ENCODE measurements at places on chromosomes 6 and 20.
A peak's percentile ranks its signal among the peaks of the same experiment; 100 is the strongest.

DNA sequence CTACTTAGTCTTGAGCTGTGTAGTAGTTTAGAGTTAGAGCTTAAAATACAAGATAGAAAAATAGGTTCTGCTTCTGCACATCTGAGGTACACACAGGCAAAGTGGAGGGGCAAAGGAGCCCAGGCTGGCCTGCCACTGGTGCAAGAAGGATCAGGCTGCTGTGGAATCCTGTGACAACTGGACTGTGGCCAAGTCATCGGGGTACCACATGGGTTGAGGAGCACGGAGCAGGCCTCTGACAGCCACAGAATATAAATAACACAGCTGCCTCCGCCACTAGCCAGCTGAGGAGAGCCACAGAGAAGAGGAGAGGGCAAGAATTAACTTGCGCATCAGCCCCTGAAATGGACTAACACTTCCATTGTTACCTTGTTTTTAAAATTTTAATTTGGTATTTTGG lies 206.0 kb upstream of the MARCKS start:
- DNase-seq = no peak

GRCh38 chr6:43211955-43212354 lies 17.3 kb downstream of the DNPH1 start:
- peak; percentile 23 for DNase-seq

- DNase-seq = no peak
These were observed 35.9 kb upstream of the NXT1 start for GRCh38 chr20:23314699-23315098.

DNA sequence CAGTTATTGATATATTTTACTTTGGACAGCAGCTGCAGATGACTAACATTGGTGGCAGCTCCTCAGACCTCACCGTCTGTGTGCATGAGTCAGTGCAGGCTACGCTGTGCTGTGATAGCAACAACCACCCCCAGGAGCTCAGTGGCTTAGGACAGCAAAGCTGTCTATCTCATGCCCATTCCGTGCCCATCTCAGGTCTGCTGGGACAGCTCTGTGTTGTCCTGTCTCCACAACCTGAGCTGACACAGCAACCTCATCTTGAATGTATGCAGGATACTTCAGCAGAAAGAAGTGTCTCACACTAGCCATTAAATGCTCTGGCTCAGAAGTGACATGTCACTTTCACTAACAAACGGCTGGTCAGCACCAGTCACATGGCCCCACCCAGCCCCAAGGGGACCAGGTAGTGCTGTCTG lies 47.7 kb downstream of the BANF2 start:
- DNase-seq = no peak

DNA sequence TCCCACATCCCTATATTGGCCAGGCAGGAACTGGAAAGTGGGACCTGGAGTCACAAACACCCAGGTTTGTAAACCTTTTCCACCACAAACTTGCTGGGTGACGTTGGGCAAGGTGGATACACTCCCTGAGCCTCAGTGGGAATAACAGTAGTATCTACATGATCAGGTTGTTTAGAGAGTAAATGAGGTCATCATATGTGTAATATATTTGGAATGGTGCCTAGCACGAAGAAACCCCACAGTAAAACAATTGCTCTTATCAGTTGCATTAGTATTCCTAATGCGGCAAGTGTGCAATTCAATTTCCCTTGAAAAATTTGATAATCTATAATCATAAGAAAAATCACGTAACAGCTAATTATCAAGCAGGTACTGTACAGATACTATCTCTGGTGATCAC lies 51.9 kb downstream of the HIVEP2 start:
- no peak for DNase-seq

DNA sequence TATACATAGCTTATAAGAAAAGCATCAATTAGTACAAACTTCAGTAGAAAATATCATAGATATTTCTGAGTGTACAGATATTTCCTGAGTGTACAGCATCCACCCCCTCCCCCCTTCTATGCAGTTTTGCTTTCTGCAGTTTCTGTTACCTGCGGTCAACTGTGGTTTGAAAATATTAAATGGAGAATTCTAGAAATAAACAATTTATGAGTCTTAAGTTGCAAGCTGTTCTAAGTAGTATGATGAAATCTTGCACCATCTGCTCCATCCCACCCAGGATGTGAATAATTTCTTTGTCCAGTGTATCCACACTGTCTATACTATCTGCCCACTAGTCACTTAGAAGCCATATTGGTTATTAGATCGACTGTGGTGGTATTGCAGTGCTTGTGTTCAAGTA lies 15.8 kb upstream of the GPR63 start:
- DNase-seq = no peak

GRCh38 chr6:33197431-33198048 lies 2.9 kb downstream of the RXRB start:
- peak; percentile 87 for DNase-seq

- no peak for DNase-seq
These were observed 5.4 kb upstream of the FAM210B start for GRCh38 chr20:56353356-56353755.

- peak; percentile 34 for DNase-seq
These were observed 29.3 kb upstream of the EMILIN3 start for GRCh38 chr20:41395667-41396664.

DNA sequence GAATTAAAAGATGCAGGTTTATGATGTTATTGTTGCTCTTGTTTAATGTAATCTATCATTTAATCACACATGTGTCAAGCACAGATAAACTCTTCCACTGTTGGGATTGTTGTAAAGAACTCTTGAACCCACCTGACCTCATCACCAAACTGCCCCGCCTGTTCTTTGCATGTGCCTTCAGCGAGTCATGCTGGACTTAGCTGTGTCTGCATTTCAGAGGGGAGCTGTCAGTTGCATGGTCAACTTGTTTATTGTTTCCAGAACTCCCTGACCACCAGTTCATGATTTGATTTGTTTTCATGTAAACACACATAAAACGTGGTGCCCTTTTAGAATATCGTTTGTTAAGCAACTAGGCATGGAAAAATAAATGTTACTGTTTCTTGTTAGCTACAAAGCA lies 93.6 kb downstream of the KHDC1L start:
- no peak for DNase-seq

DNA sequence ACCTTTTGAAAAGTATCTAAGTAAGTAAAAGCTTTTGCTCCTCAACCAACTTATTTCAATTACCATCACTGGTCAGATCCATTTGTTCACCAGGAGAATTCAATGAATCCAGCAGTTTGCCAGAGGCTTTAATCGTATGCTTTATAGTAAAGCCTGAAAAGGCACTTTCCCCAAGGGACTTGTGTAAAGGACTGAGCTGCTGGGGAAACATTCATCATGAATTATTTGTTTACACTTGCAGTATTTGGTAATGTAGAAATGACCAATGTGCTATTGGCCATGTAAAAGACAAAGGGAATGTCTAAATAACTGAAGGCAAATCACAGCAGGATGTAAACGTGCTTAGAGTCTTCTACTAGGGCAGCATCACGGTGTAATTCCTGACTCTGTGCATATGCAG lies 471.4 kb downstream of the ADGRB3 start:
- no peak for DNase-seq

DNA sequence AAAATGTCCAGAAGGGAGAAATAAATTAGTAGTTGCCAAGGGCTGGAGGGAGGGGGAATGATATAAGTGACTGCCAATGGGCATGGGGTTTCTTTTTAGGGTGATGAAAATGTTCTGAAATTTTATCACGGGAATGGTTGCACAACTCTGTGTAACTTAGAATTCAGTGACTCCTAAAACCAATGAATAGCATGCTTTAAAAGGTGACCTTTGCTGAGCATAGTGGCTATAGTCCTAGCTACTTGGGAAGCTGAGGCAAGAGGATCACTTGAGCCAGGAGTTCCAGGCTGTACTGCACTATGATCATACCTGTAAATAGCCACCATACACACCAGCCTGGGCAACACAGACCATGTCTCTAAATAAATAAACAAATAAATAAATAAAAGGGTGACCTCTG lies 109.0 kb downstream of the ATG5 start:
- DNase-seq = no peak

DNA sequence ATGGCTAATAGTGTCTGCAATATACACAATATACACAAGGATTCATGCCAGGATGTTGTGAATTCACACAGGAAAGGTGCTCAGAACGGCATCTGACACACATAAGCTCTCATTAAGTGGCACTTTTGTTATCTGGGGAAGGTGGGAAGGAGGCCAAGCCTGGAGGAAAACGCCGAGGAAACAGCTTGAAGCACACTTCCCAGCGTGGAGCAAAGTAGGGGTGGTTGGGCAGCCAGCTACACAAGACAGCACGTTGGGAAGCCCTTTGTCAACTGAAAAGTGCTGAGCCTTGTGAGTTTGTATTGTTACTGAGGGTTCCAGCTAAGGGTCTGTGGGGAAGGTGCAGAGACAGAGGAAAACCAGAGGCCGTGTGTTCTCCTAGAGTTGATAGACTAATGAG lies 181.0 kb downstream of the ZMYND8 start:
- DNase-seq = no peak

DNA sequence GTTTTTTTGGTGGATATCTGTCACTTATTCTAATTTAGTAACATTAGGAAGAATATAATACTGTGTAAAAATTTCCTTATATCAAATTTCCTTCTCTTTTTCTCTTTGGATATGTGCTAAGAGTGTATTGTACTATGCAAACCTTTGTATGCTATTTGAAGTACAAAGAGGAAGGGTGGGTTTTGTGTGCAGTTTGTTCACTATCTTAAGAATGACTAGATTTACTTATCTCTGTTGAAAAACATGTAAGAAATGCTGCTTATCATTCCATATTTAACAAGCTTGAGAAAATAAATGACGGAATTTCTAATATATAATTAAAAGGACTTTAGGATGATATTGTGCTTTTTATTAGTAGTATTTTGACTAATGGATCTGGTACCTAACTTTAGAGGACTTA lies 13.1 kb downstream of the CD2AP start:
- DNase-seq = no peak

- no peak for DNase-seq
These were observed 46.0 kb downstream of the E2F3 start for GRCh38 chr6:20447581-20448132.

DNA sequence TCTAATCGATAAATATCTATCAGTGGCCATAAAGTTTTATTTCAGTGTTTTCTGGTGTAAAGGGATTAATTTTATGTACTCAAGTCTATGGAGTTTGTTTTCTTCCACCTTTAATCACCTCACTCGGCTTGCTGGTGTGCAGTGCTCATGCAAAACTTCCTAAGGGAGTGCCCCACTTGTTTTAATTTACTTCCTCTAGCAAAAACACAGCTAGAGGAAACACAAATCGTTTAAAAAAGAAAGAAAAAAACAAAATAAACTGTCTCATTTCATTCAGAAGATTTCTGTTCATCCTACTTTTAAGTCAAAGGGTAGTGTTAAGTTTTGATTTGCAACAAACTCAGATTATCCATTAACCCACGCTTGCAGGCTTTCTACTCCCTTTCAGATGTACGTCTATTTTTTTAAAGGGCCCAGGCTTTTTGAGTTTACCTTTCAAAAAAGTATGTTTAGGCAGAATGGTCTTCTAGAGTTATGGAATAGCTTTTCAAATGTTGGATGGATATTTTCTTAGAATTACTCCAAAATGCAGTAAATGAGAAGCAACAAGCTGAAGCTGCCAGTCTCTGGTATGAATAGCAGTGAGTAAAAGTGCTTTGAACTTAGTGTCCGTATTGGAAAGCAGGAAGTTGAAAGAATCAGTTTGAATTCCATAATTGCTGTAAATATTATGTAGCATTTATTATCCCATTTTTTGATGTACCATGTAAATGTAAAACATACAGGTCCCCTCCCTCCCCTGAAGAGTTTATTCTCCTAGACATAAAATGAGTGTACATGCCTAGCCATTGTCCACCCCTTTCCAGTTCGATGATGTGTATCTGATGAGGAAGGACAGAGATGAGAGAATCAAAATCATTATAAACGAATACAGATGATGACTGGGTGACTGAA lies 113.3 kb downstream of the SLC16A10 start:
- DNase-seq = no peak

- DNase-seq = no peak
These were observed 69.5 kb downstream of the ELOVL5 start for GRCh38 chr6:53279293-53279692.

GRCh38 chr6:32945108-32945760 lies 4.4 kb upstream of the HLA-DMB start:
- DNase-seq = no peak

GRCh38 chr20:53910351-53911002 lies 159.9 kb downstream of the BCAS1 start:
- no peak for DNase-seq

DNA sequence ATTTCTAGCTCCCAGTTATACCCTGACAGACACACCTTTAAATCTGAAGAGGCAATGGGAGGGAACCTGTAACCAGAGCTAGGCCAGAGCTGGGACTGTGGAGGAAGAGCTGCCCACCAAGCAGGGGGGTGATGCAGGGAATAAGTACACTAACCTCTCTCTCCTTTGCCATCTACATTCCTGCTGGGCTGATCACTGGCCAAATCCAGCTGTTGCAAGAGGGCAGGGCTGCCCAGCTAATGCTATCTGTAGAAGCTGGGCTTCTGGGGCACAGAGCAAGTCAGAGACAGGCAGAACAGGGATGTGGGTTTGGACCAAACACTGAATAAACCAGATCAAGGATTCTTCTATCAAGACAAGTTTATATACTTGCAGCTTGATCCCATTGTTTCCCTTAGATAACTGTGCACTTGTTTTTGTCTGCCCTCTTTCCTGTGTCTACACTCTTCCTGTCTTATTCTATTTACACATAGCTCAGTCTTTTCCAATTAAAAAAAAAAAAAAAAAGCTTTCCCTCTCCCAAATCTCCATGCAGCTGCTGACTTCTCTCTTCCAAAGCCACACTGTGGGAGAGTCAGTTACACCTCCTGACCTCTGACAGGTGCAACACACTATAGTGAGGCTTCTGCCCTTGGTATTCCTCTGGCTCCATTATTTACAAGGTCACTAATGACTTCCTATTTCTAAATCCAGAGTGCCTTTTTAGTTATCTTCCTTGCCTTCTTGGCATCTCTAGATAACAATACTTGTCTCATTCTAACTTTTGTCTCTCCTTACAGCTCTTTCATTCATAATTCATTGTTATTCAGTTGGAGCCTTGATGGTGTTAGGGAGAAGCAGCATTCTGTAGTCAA lies 43.7 kb downstream of the TRIM38 start:
- DNase-seq = no peak

DNA sequence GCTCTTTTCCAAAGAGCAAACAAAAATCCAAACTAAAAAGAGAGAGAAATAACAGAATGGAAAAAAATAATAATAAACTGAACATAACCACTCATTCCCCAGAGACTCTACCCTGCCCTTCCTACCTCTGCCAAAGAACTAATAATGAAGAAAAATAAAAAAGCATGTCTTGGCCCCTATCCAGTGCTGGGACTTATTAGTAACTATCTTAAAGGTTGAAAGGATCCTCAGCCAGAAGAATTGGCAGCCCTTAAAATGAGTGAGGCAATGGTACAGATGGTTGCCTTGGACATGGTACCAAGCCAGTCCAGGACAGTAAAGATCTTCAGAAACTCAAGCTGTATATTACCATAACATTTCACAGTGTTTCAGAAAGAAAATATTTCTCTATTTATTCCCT lies 279.3 kb downstream of the HACE1 start:
- DNase-seq = no peak
